ENCODE measurements at places on chromosomes 2 and 18.

DNA sequence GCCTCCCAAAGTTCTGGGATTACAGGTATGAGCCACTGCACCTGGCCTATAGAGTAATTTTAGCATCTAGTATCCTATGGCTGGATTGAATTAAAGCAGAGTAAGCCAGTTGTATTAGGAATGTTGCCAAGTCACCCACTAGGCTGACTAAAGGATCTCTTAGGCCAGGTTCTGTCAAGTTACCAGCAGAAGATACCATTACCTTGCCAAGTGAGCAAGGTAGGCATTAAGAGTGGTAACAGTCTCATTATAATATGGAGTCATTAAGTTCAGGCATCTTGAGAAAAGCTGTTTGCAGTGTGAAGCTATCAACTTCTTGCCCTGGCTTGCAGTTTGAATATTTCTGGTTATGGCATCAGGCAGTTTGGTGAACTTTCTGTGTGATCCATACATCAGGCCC is 37.0 kb upstream of the MTCL1 start:
- DNase-seq: no peak

- no peak for DNase-seq
Observed at GRCh38 chr2:216517447-216518225, 19.0 kb downstream of the RPL37A start.

DNA sequence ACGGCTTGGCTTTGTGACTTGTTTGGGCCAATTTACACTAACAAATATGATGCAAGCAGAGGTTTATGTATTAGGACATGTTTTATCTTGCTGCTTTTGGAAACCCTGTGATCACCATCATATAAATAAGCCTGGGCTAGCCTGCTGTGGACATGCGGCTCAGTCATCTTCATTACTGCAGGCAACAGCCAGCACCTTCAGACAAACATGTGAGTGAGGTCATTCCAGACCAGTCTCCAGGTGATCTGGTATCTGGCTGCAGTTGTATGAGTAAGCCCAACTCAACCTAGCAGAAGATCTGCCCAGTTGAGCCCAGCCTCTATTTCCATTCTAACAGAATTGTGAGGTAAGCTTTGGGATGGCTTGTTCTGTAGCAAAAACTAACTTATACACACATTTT is 254.6 kb upstream of the ATP5MC3 start:
- DNase-seq: no peak

- no peak for DNase-seq
Observed at GRCh38 chr2:13030606-13031005, 313.9 kb downstream of the TRIB2 start.

DNA sequence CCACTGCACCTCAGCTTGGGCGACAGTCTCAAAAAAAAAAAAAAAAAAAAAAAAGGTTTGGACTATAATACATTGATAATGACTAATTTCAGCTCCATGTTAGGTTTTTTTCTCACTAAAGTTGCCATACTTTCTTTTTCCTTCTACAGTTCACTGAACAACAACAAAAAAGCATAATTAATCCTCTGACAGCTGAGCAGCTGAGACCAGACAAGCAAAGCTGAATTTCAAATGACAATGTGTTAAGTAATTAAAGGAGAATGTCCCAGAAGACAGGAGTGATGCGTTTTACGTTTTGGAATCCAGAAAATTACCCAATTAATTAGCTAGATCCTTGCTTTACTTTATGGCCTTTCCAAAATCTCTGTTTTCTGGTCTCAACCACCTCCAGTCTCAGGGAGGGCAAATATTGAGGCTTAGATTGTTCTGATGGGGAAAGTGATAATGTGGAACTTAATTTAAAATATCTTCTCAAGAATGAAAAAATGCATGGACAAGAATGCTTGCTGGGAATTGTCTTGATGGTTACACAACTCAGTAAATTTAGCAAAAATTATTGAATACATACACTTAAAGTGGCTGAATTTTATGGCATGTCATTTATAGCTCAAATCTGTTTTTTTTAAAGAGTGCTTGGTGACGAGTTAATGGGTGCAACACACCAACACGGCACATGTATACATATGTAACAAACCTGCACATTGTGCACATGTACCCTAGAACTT is 17.4 kb upstream of the RMDN2 start:
- no peak for DNase-seq

- no peak for DNase-seq
Observed at GRCh38 chr2:224308272-224308911, 93.5 kb downstream of the FAM124B start.

DNA sequence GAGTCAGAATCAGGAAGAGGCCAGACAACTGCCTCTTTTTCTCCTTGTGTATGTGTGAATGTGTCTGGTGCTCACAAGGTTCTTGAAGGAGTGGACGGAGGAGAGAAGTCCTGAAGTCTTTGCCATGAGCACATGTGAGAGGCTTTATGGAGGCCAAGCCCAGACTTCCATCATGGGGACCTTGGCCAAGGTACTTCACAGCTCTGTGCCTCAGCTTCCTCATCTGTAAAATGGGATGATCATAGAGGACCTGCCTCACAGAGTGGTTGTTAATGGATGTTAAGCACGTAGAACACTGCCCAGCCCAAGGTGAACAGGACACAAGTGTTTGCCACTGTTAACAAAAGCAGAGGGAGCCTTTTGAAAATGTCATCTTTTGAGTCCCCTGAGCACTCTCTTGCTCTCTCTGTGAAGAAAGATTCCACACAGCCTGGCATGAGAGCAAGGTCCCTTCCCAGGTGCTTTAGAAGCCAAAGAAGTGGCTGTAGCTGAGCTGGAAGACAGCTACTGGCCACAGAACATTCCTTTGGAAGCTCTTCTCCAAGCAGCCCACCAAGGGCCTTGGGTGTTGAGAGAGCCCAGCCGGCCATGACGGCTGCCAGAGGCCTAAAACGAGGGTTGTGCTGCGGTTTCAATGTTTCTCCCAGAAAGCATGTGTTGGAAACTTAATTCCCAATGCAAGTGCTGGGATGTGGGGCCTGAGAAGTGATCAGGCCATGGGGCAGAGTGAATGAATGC is 41.8 kb upstream of the ASPRV1 start:
- DNase-seq: no peak

DNA sequence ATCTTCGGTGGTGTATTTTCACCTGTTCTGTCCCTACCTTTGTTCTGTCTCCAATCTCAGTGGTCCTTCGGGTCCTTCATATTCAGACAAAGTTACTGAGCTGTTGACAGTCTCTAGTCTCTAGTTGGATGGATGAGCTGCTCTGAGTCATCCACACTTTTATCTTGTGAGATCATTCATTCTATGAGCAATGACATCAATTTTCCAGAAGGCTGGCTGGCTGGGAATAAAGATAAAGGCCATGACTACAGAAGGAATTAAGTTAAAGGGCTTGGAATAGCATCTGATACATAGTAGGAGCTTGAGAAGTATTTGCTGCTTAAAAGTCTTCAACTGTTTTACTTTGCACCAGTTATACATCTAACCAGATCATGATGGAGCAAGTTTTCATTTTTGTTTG is 43.1 kb upstream of the SLC39A10 start:
- DNase-seq: no peak

GRCh38 chr2:131146231-131146630 is 41.1 kb downstream of the PLEKHB2 start:
- DNase-seq: no peak

DNA sequence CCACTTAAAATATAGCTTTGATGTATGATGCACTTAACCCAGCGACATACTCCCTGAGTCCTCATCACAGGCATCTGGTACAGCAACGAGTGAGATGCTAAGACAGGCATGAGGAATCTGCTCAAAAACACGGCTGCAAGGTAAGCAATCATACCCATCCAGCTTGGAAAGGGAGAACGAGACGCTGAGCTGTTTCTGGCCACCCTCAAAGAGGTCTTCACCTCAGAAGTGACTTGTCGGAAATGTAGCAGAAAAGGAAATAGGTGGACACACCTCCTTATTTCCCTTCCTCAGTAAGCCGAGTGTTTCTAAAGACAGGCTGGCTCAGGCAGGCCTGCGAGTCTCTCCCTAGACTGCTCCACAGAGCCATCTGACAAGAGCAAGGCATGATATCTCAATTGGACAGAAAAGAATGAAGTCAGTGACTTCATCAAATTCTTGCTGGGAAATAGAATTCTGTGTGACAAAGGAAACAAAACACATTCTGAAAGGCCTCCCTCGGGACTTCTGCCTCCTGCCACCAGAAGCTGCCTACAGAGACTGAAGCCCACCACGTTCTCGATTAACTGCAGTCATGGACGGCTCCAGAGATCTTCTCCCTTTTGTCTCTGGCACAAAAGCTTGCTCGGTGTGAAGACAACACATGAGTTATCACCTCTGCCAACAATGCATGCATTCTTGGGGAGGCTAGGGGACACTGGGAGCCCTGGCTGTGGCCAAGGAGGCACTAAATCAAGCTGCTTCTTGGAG is 84.3 kb downstream of the UXS1 start:
- no peak for DNase-seq

- DNase-seq: no peak
Observed at GRCh38 chr2:231521443-231521842, 8.8 kb downstream of the NMUR1 start.

DNA sequence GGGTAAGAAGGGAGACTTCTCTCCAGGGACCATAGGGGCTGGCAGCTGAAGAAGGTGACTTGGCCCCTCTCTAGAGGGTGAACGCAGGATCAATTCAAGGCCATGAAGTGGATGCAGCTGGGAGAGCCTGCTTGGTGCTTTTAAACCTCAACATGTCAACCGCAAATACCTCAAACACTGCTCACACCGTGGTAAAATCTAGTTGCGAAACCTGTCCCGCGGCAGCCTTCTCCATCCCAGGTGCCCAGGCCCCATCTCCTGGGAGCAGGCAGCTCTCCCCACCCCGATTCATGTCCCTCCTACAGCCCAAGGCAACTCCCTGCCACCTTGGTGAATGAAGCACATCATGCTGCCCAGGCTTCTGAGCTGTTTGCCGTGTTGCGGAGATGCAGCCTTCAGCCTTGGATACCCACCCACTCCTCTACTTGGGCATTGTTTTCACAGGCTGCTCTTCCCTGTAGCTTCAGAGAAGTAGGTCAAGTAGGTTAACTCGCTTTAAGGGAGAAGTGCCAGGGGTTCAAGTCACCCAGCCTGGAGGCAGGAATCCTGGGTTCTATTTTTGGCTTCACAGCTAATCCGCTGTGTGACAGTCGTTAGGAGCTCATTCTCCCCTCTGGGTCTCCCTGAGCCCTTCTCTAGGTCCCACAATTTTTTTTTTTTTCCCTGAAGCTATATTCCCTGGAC is 6.2 kb upstream of the EFR3B start:
- DNase-seq: no peak

DNA sequence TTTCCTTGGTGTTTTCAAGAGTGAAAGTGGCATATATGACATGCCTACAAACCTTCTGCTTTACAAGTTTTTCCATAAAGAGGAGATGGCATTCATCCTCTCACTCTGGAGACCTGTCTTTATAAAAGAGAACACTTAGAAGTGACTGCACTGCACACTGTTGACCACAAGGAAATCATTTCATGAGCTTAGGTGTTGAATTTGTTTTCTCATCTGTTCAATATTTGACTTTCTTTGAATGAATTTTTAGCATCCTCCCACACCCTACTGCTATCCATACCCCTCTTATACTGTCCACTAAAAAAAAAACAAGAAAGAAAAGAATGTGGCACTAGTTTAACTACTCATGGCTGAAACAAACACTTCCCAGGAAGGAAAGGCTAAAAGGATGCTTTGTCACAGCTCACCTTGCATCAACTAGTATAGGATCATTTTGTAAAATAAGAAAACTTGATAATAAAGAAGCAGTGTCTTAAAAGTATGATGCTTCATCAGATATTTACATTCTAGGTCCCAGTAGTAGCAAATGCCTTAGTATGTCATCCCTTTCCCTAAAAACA is 83.0 kb downstream of the ACVR1 start:
- no peak for DNase-seq

DNA sequence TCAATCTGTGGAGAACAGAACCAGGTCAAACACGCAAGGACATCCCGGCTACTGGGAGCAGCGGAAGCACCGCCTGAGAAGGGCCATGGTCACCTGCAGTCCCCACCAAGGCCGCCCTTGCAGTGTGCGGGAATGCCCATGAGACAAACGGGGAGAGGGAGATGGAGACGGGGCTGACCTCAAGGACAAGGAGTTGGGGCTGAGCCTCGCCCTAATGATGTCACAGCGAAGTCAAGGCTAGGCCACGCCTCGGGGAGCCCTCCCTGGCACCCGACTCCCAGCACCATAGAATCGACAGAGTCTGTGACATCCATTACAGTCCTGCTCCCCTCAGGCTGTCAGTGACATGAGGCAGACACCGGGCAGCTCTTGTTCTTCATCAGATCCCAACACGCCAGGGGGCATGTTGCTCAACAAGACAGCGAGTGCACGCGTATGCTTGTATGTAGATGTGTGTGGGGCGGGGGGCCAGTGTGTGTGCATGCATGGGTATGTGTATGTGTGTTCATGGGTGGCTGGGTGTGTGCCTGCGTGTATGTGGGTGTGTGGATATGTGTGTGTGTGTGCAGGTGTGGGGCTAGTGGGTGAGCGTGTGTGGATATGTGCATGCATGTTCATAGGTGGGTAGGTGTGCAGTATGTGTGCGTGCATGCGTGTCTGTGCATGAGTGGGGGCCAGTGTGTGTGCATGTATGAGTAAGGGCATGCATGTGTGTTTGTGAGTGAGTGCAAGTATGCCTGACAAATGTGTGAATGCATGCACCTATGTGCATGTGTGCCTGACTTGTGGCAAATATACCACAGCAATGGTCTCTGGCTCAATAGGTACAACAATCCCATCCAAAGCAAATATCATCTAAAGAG is 57.0 kb downstream of the ANKMY1 start:
- DNase-seq: no peak

DNA sequence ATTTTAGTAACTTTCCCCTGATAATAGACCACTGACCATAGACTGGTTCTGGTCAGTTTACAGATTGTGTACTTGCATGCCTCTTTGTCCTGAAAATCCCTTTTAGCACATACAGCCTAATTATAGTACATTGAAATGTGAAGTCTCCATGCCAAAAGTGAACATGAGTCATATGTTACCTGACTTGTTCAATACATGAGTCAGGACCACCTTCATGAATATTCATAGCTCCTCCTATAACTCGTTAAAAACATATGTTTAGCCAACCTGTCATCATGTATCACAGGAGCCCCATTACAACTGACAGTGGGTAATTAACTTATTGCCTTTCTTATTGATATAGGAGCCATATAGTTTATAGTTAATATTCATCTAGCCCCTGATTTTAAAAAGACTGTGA is 78.6 kb downstream of the SH3YL1 start:
- no peak for DNase-seq

DNA sequence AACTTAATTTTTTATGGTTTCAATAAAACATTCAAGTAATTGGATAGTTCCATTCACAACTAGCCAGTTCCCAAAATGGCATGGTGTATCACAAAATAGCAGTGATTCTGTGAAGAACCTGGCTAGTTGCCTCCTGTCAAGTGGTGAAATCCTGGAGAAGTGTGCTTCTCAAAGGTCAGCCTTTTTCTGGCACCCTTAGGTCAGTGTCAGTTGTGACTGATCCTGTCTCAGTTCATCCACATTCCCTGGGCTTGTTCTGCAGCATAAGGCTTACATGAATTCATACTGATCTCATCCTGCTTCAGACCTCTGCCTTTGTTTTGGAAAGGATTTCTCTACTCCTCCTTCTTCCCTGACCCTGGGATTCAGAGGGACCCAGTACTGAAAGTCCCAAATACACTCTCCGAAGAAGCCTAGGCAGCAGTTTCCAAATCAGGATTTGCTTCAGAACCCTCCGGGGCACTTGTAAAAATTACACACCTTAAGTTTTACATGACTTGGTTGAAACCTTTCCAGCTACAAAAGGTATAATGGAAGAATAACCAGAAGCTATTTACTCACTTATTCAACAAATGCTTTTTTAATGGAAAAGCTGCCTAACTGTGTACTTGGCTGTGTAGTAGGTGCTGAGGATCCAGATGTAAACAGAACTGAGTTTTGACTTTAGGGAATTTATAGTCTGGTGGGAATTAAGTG is 11.0 kb downstream of the MAP3K20 start:
- no peak for DNase-seq

GRCh38 chr2:111632661-111633060 is 251.3 kb downstream of the ANAPC1 start:
- peak; percentile 32 for DNase-seq

All from CD4-positive, alpha-beta T cell treated with Interferon gamma for 1 hour (primary cell).